ENCODE measurements at places on chromosomes 16 and 17.

DNA sequence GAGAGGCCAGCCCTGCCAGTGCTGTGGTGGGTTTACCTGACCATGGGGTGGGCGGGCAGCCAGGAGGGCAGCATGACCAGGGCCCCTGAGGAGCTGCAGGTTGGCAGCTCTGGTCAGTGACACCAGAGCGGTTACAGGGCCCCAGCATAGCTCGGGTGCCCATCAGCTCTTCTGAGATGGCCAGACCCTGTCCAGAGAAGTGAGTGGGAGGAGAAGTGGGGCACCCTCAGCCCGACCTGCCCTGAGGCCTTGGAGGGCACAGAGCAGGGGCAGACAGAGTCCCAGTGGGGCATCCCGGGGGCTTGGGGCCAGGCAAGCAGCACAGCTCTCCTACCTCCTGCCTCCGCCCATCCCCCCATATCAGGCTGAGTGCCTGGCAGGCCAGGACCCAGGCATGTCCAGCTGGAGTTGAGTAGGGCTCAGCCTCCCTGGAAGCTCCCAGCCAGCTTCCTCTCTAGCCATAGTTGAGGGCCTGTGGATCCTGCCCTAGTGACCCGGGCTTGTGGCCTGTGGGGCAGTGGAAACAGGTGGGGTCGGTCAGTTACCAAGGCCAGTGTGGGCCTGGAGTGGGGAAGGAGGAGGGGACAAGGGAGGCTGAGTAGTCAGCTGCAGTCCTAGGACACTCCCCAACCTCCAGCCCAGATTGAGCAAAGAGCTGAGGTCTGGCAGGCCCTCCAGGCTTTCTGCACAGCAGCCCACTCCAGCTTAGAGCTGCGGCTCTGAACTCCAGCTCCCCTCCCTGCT, 83.5 kb downstream of the AMFR start:
- DNase-seq = no peak

DNA sequence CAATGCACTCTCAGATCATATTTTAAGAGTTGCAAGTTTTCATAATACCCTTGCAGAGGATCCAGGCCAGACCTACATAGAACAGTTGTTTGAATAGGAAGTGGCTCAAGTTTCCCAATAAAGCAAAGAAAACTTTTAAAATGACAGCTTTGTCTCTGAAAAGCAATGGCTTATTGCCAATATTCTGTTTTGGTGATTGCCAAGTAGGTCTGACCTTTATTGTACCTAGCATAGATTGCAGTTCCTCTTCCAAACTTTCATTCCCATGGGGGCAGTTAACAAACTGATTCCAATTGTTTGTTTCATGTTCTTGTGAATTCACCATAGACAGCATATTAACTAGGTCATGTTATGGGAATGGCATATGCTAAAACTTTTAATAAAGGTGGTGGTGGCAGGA, 664.6 kb upstream of the CA10 start:
- DNase-seq = no peak

GRCh38 chr17:72270273-72270924, 149.6 kb downstream of the SOX9 start:
- no peak for DNase-seq

GRCh38 chr16:84292011-84292410, 2.7 kb upstream of the WFDC1 start:
- DNase-seq = no peak

GRCh38 chr16:86093801-86094750, 195.1 kb downstream of the IRF8 start:
- DNase-seq = no peak

- no peak for DNase-seq
Measured at GRCh38 chr17:47704116-47704515, 10.2 kb downstream of the TBKBP1 start.

DNA sequence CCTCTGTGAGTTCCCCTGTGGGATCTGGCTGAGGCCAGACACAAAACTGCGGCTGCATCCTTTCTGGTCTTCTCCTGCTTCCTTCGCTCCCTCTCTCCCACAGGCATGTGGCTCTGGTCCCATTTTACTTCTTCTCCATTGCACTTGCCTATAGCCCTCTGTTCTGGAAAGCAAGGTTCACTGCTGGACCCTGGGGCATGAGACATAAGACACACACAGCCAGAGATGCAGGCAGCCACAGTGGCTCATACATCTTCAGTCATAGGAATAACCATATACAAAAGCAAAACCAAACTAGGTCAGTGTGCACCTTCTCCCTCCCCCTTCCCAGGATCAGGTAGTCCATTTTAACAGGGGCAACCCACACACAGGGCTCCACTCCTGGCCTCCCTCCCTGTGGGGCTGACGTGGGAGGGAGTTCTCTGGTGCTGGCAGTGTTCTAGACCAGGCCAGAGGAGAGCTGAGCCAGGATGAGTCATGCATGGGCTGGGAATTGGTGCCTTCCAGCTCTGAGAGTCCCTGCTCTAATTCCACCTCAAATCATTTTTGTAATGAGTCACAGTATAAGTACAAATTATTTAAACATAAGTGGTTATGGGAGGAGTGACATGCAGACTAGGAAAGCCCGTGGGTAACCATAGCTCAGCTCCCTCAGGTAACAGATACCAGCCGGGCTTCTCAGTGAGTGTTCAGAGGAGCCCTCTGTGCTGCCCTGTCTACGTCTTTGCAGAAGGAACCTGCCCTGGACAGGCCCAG, 58.0 kb downstream of the ASIC2 start:
- no peak for DNase-seq

DNA sequence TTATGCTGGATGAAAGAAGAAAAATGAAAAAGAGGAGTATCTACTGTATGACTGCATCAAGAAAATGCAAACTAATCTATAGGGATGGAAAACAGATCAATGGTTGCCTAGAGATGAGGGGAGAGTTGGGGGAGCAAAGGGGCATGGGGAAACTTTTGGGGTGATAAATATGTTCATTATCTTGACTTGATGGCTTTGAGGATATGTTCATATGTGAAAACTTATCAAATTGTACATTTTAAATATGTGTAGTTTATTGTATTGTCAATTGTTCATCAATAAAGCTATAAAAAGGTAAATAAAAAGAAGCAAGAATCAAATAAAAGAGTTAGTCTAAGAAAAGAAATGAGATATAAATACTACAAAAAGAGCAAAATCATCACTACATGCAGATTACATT, 19.7 kb upstream of the SRCIN1 start:
- DNase-seq = no peak

DNA sequence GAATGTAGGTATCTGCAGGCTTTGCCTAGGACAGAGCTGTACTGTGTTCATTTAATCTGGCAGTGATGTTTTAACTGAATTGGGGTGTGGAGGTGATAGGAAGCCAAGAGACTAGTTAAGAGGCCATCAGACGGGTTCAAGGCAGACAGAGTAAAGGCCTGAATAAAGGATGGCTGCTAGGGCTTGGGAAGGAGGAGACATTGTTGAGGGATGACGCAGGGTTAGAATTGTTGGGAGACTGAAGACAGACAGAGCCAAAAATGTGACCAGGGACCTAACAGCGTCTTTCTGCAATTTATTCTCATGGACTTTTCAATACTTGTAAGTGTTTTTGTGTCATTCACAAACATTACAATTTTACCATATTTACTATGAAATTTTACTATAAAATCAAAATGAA, 48.6 kb upstream of the MYH10 start:
- no peak for DNase-seq

DNA sequence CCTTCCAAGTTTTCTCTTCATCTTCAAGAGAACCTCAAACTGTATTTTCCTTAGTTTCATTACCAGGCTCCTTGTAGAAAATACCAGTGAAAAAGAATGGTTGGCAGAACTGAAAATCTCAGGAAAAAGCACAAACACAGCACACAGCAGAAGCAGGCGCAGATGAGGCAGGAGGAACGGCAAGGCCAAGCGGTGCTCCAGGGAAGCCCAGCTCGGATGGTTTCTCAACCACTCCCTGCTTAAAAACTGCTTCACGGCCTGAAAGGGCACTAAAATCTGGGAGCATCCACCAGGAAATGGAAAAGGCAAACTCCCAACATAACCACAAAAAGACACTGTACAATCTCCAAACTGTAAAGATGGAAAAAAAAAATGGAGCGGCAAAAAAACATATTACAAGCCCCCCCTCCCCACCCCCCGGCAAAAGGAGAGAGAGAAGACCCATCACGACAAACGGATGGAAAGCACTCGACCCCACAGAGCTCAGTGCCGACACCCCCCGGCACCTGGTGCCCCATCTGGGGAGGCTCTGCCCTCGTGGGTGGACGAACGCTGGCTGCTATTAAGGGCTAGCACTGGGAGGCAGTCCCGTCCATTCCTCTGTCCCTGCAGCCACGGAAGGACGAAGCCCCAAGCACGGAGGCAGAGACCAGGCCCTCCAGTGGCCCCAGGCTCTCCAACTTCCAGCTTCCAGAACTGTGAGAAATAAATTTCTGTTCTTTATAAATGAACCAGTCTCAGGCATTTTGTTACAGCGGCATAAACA, 127.5 kb downstream of the ZNF778 start:
- DNase-seq = no peak

DNA sequence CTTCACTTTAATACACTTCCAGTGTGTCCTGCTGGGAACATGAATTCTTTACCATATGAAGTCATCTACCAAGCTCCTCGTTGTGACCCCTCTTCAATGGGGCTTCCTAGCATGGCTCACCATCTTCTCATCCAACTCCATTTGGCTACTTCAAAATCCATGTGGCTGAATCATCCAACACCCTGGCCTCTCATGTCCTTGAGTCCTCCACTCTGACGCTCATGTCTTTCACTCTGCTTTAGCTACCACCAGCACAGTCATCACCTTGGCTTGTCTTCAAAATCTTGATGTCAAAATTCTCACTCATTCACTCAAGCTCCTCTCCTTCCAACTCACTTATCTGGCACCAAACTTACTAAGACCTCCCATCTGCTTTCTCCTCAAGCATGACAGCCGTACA, 35.8 kb downstream of the AMFR start:
- DNase-seq = no peak

- no peak for DNase-seq
Measured at GRCh38 chr16:85530370-85530739, 82.8 kb upstream of the GSE1 start.

DNA sequence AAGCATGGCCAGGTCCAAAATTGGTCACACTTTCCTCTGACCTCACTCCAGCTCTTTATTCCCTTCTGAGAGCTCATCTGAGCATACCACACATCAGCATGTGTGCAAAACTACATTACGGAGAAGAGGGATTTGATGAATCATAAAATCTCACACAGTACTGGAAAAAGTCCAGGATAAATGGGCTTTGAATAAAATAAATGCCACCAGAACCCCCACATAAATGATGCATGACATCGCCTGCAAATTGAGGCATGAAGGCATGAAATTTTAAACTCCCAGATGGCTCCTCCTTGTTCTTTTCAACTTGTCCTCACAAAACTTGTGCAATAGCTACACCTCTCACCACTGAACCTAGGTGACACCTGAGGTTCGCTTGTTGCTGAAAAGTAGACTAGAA, 439.5 kb downstream of the CA10 start:
- DNase-seq = no peak

- no peak for DNase-seq
Measured at GRCh38 chr17:61904094-61904710, 23.6 kb downstream of the INTS2 start.

DNA sequence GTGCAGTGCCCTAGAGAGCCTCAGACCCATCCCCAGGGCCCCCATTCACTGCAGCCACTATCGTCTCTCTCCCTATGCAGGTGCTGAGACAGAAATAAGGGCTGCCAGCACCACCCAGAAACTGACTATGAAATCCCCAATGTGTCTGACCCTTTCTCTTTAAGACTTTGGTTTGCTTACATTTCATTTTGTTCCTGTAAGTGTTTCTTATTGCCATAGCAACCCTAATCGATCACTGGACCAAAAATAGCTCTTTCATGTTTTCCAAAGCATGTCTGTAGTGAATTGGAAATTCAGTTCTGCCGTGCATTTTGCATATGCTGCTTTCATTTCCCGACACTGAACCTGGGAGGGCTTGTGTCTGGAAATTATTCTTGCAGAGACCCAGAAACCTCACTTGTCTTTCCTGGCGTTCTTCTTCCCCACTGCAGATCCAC, 148.7 kb upstream of the NOL11 start:
- no peak for DNase-seq

GRCh38 chr16:23423496-23424049, 29.4 kb downstream of the COG7 start:
- DNase-seq = no peak

DNA sequence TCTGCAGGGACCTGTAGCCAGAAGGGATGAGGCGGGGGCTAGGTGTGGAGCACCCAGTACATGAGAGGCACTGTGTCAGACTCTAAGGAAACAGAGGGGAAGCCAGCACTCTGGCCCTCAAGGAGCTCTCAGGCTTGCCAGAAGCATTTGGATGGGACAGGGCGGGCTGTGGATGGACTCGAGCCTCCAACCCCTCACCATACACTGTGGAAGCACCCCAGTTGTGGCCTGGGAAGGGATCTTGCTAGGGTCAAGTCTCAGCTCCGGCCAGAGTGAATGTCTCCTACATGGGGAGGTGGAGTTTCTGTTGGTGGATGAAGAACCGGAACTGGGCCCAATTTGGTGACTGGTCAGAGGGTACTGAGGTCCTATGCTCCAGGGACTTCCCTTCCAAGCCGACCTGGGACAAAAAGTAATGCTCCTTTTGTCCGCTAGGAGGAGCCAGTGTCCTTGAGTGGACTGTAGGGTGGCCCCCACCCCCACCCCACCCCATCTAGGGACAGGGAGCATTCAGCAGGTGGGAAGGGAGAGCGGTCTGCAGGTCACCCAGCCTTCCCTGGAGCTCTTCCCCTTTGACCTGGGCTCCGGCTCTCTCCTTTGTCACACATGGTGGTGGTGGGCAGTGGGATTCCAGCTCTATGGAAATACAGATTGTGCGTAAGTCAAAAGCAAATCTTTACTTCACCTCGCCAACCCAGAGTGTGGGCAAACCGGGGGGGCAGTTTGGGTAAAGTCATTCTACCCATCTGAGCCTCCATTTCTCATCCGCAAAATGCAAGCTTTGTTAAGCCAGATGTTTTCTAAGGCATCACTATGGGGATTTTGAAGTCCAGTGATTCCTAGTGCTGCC, 20.4 kb upstream of the PHB1 start:
- DNase-seq = no peak

GRCh38 chr16:11194913-11195312, 61.1 kb downstream of the SOCS1 start:
- no peak for DNase-seq

- DNase-seq = no peak
Measured at GRCh38 chr16:88353232-88353631, 29.5 kb upstream of the ZNF469 start.

DNA sequence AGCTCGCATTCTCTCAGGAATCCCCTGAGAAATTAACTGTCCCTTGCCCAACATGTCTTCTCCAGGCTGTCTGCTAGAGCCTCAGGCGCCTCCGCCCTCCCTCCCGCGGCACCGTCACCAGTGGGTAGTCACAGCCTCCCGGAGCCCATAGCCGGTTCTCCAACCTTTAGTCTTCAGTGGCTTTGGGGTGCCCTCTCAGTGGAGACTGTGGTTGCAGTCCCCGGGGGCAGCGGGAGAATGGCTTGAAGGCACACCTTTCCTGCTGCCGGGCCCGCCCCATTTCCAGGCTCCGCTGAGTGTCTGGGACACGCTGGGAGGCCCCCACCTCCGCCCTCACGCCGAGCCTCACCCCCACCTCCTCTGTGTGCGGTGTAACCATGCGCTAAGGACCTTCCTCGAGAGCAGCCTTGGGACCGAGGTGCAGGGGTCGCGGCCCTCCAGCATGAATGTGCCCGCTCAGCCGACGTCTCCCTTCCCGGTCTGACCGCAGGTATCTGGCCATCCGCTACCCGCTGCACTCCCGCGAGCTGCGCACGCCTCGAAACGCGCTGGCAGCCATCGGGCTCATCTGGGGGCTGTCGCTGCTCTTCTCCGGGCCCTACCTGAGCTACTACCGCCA, 1.7 kb downstream of the GALR2 start:
- DNase-seq = no peak

- DNase-seq = no peak
Measured at GRCh38 chr17:72145962-72146361, 25.1 kb downstream of the SOX9 start.
